ENCODE measurements at places on chromosomes 11 and 22.

DNA sequence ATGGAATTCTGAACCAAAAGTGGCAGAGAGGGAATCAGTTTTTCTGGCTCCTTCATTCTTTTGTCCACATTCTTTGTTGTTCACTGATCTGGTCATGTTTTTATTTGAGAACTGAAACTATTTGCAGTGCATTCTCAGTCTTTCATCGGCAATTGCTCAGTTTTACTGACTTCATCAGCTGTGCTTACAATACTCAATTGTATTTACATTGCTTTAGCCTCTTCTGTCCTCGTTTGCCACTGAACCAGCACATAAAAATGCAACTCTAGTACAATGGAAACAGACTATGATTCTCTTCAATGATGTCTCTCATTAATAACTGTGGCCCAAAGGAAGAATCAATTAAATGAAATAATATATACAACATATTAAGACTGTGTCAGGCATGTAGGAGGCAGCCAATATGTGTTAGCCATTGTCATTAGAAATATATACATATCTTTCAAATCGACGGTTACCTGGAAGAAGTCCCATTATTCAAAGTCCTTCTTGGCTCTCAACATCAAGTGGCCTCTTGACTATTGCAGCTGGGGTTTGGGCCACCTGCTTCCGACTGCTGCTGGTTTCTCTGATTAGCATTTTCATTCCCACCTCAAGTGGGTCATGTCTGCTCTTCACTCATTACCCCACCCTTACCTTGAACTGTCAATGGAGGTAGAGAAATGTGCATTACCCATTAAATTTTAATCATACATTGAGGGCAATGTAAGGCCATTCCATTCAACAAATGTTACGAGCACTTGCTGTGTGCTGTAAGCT, 600.1 kb downstream of the INSC start:
- DNase-seq, result no peak

- no peak for DNase-seq
Observed at GRCh38 chr11:70637949-70638583, 239.7 kb downstream of the CTTN start.

- DNase-seq, result no peak
Observed at GRCh38 chr11:44575962-44576361, 10.5 kb downstream of the CD82 start.

GRCh38 chr22:45626198-45626651, 45.4 kb upstream of the ATXN10 start:
- no peak for DNase-seq

GRCh38 chr11:10857459-10857708, 469 bp downstream of the ZBED5 start:
- no peak for DNase-seq

Data from NCI-H1694 (cell line).